ENCODE measurements at places on chromosomes 5 and 9.
A peak's percentile ranks its signal among the peaks of the same experiment; 100 is the strongest.

DNA sequence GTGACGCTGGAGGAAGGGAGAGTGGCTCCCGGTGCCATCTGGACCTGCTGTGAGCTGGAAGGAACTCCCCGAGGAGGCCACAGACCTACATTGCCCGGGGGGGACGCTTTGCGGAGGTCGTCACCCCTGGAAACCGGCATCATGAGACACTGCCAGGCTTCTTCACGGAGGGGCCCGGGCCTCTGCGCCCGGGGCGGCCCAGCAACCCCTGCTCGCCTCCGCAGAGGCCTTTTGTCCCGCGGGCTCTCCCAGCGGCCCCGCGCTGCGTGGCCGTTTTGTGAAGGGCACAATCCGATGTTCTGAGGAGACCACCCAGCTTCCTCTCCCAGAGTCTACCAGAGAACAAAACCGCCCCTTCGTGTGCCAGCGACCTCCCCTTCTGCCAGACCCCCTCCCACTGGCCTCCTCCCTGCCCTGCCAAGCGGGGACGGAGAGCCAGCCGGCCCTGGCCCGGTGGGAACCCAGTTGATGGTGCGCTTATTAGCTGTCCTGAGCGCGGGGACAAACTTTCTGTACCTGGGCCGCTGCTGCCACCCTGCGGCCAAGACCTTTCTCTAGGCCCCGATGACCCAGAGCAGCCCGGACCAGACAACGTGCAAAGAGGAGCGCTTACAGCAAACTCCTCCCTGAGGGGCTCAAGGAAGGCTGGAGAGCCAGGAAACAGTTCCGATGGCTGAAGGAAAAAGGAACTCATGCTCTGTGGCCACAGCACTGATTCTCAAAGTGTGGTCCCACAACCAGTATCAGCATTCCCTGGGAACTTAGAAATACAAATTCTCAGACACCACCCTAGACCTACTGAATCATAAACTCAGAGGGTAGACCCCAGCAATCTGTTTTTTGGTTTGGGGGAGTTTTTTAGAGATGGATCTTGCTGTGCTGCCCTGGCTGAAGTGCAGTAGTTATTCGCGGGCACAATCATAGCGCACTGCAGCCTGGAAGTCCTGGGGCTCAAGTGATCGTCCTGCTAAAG is 86.7 kb downstream of the SLC1A3 start:
- peak; percentile 78 for DNase-seq

DNA sequence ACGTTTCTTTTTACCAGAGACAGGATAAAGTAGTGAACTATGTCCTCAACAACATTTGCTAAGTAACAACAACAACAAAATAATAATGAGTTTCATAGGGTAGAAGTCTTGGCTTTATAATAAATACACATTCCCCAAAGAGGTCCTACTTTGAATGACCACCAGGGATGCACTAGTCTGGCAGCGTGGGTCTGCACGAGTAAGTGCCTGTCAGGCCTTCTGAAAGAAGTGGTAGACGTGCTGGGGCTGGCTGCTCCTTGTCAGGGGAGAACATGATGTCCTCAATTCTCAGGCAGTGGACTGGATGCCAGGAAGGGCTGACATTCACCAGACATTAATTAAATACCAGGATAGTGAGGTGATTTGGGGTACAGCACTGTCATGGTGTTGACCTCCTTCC is 331.1 kb downstream of the TMEM38B start:
- no peak for DNase-seq

DNA sequence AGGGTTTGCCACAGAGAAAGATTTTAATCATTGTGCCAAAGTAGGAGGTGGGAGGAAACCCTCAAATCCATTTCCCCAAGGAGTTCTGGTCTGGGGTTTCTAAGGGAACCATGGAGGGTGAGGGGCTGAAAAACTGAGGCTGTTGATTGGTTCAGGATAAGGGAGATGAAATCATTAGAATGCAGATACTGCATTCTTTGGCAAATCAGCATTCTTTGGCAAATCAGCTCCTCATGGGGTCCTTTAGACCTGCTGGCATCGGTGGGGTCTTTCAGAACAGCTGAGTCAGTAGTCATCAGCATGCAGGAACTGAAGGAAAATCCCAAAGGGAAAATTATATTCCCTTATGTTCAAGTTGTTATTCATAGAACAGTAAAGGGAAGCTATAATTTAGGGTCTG is 585.5 kb downstream of the ISL1 start:
- DNase-seq = no peak

- DNase-seq = no peak
These were observed 515.7 kb upstream of the RORB start for GRCh38 chr9:73981405-73981804.

DNA sequence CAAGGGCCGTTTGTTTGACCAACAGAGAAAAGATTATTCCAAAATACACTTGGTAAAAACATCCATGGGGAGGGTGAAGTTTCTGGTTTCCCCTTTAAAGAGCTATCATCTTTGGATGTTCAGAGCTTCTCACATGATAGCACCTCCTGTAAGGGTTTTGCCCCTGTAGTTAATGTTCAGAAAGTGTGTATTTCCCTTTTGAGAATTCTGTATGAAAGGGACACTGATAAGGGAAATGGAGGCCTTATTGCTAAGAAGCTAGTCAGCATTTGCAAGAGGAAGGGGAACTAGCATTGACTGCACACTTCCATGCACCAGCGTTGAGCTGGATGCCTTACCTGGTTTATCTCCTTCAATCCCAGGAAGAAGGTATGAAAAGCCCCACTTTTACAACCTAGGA is 31.5 kb upstream of the C5orf58 start:
- DNase-seq = no peak

DNA sequence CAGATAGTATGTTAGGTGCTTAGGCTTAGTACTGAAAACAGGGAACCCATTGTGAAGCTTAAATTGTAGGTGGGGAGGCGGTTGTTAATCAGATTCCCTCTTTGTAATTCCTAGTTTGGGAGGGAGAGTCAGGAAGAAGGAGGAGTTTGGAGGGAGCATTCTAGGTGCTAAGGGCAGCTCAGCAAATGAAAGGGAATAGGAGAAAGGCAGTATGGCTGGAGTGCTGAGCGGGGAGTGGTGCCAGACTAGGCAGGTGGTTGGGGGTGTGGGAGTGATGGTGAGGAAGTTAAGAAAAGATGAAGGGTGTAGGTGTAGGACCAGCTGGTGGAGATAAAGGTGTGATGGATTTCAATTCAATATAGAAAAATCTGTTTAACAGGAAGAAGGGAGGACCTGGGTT is 11.1 kb upstream of the GARNL3 start:
- no peak for DNase-seq

GRCh38 chr5:963673-964531 is 44.7 kb upstream of the NKD2 start:
- DNase-seq = no peak

DNA sequence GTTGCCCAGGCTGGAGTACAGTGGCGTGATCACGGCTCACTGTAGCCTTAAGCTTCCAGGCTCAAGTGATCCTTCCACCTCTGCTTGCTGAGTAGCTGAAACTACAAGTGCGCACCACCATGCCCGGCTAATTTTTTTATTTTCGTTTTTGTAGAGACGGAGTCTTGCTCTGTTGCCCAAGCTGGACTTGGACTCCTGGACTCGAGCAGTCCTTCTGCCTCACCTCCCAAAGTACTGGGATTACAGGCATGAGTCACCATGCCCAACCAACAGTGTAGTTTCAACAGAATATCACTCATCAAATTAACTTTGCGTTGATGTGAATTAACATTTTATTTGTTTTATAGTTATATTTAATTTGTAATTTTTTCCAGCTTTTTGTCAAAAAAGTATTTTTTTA is 45.3 kb downstream of the WDR70 start:
- no peak for DNase-seq

Data from nucleus accumbens (tissue), 56 donors.